ENCODE measurements at places on chromosomes 16 and 17.

- no peak for DNase-seq
Measured at GRCh38 chr16:88877564-88878289, 11.3 kb upstream of the PABPN1L start.

DNA sequence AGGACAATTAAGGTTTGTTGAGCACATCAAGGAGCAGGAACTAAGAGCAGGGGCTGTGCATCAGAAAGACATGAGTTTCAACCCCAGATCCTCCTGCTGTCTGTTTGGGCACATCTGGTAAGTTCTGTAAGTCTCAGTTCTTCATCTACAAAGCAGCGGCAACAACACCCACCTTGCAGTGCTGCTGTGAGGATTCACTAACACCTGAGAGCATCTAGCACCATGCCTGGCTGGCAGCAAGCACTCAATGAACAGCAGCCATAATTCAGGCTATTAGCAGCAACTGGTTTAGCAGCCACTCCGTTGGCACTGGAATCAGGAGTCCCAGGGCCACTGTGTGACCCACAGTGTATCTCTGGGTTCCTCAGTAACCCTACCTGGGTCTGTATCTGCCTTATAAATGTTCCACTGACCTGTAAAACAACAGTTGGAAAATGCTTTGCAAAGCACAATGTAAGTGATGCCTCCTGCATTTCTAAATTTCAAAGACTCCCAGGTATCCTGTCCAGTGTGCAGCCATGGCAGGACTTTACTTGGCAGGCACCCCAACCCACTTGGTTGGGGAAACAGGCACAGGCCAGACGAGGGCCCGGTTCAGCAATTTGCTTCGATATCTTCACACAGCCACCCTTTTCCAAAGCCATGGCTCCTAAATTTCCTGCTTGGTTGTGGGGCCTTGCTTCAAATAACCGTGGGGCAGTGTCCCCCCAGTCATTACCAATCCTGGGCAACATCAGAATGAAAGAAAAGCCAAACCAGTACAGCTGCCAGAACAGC is 4.2 kb downstream of the ST3GAL2 start:
- DNase-seq: no peak

DNA sequence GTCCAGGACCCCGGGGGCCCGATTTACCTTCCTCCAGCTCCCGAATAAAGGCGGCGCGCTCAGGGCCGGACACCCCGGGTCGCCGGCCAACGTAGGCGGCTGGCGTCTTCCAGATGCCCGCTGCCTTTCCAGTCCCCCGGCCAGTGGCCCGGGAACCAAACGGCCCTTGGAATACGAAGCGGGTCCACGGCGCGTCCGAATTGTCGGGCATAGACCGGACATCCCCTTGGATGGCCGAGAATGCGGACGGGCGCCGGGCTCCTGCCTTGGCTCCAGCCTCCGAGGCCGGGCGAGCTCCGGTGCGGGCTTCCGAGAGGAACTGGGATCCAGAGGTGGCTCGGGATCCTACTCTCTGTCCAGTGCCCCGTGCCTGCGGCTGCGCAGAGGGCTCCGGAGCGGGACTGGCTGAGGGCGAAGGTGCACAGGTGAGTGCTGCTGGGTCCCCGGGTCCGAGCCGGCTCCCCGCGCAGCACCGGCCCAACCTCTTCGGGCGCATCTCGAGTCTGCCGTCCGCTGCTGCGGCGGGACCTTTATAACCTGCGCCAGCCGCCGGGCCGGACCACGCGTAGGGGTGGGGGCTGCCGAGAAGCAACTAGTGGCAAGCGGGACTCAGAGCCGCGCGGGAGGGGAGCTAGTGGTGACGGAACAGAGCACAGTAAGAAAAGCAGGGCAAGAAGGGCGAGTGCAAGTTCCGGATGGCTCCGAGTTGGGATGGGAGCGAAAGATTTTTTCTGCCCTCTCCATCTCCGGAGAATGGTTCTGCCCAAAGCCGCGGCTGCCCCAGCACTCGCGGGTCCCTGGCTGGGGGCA is at the start of gene HAP1:
HAP1 (minus strand) TSS at position 505 of the 810 bp plus-strand sequence; CDS start at position 496, 9 bp downstream.
- no peak for DNase-seq

DNA sequence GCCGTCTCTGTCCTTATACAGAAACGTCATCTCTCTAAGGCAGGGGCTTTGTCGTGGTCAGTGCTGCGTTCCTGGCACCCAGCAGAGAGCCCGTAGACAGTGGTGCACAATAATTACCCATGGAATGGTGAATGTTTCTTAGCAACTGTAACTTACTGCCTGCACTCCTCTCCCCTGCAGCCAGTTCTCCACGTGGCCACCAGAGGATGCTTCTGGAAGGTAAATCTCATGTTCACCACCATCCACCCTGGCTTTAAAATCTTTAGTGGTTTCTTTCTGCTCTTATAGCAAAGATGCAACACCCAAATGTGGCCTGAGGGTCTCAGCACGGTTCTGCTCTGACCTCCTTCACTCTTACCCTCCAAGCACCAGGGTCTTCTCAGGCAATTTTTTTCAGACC is 150.8 kb downstream of the GRIN2A start:
- no peak for DNase-seq

GRCh38 chr16:74186561-74186971 is 110.0 kb upstream of the PSMD7 start:
- peak; percentile 5 for DNase-seq

DNA sequence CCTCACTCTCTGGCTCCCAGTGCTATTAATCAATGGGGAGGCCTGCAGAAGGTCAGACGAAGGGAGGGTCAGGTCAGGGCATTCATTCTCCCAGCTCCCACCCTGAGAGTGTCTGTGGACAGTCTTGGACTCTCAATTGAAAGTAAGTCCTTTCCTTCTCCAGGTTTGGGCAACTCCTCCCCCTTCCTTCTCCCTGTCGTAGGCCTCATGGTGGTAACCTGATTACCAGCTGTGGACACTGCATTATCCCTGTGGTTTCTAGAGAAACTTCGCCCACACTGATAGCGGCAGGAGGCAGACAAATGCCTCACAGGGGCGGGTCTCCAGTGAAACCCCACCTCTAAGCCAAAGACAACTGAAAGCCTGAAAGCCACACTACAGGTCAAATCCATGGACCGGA is 57.7 kb upstream of the SLC25A19 start:
- DNase-seq: peak; percentile 31

Data from skeletal muscle cell (primary cell).